T-helper 17 cell (primary cell): ENCODE measurements at places on chromosomes 3 and 15.

- no peaks in the 10 kb centered on the region for H3K4me1 ChIP-seq
- H3K27me3 ChIP-seq: no peaks in the 10 kb centered on the region
- H3K4me3 ChIP-seq: no peak overlapping the region
- no peak for DNase-seq
Observed at GRCh38 chr3:61520966-61521628, 40.3 kb upstream of the PTPRG start.

- DNase-seq: no peak
- H3K27me3 ChIP-seq: peaks cover 46% of the 10 kb centered on the region
- no peak overlapping the region for H3K27ac ChIP-seq
- no peak overlapping the region for H3K4me3 ChIP-seq
Observed at GRCh38 chr15:81225161-81225671, 28.5 kb downstream of the IL16 start.

DNA sequence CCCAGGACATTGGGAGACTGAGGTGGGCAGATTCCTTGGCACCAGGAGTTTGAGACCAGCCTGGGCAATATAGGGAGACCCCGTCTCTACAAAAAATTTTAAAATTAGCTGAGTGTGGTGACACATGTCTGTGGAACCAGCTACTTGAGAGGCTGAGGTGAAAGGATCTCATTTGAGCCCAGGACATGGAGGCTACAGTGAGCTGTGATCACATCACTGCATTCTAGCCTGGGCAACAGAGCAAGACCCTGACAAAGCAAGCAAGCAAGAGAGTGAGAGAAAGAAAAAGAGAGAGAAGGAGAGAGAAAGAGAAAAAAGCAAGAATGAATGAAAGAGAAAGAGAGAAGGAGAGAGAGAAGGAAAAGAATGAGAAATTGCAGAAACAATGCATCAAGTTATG is 52.1 kb upstream of the CSPG5 start:
- no peak overlapping the region for H3K4me3 ChIP-seq
- no peak for DNase-seq
- H3K36me3 ChIP-seq: peaks cover 18% of the 10 kb centered on the region
- no peaks in the 10 kb centered on the region for H3K27me3 ChIP-seq

DNA sequence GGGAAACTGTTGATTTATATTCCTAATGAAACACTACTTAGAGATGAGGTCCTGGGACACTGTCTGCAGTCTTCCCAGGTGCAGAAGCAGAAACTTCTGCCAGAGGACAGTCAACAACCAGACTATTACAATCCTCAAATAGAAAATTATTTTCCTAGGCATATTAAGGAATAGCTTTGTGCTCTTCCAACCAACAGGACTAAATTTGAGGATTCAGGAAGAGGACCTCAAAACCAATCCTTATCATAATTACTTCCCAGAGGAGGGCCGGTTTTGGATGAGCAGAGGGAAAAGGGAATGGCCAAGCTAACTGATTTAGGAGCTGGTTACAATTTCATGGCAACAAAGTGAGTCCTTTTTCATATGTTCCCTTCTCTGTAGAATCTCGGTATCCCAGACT is 21.0 kb downstream of the ALDH1A2 start:
- H3K27me3 ChIP-seq: peaks cover 68% of the 10 kb centered on the region
- H3K4me3 ChIP-seq: no peak overlapping the region
- no peak for DNase-seq
